Osteoblast (primary cell): ENCODE measurements at places on chromosomes 13 and 19. TPM values are rescaled to one million over a fixed set of nuclear protein-coding genes. Genes with fewer than 3 reads are reported as not detected.

- peaks cover 11% of the 10 kb centered on the region for H3K4me1 ChIP-seq
- DNase-seq: peak; percentile 96
- no peak overlapping the region for H3K27ac ChIP-seq
- H3K36me3 ChIP-seq: peaks cover 10% of the 10 kb centered on the region
- no peaks in the 10 kb centered on the region for H3K27me3 ChIP-seq
- H3K4me3 ChIP-seq: no peak overlapping the region
Observed at GRCh38 chr19:19530423-19530804, 1.7 kb downstream of the YJEFN3 start.

- peak overlapping the region; percentile 40 for H3K27ac ChIP-seq
- DNase-seq: no peak
- H3K36me3 ChIP-seq: no peaks in the 10 kb centered on the region
- H3K27me3 ChIP-seq: no peaks in the 10 kb centered on the region
Observed at GRCh38 chr13:34026308-34026707, 208.4 kb downstream of the RFC3 start.

DNA sequence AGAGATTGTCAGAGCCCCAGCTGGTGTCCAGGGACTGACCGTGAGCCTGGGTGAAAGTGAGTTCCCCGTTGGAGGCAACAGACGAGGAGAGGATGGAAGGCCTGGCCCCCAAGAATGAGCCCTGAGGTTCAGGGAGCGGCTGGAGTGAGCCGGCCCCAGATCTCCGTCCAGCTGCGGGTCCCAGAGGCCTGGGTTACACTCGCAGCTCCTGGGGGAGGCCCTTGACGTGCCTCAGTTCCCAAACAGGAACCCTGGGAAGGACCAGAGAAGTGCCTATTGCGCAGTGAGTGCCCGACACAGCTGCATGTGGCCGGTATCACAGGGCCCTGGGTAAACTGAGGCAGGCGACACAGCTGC lies 1.1 kb upstream of the ELANE start:
- no peak for DNase-seq
- H3K4me3 ChIP-seq: peak overlapping the region; percentile 49
- H3K4me1 ChIP-seq: peaks cover 3% of the 10 kb centered on the region
- H3K27me3 ChIP-seq: peaks cover 23% of the 10 kb centered on the region

DNA sequence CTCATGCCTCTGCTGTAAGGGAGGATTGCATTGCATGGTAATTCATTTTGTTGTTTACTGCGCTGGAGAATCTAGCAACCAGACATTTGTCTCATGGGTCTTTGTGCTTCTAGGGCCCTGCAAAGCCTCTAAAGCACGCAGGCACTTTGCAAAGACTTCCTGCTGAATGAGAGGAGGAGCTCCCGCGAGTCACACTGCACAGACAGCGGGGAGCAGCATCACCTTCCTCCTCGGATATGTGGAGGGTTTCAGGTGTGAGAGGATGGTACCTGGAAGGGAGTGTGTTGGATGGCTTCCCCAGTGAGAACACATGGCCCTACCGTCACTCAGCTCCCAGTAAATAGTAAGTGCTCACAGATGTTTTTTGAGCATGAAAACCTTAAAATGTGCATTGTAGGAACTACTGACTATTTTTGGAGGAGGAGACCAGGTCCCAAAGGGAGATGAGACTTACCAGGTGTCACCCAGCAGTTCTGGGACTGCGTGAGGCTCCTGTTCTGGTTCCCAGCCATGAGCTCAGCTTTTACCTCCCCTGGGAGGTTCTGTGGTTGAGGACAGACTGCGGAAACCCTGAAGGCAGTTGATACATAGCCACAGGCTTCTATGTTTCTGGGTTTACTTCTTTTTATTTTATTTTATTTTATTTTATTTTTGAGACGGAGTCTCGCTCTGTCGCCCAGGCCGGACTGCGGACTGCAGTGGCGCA lies 278.0 kb downstream of the FGF9 start:
- H3K36me3 ChIP-seq: no peaks in the 10 kb centered on the region
- no peak overlapping the region for H3K27ac ChIP-seq
- H3K4me3 ChIP-seq: no peak overlapping the region
- H3K27me3 ChIP-seq: no peaks in the 10 kb centered on the region
- H3K4me1 ChIP-seq: no peaks in the 10 kb centered on the region
- no peak for DNase-seq

Gene RPL18A
- total RNA-seq: 786 and 869 TPM in 2 replicates

Gene KIR2DL1
- not detected in 2 replicates for total RNA-seq

Gene CASP14
- total RNA-seq: not detected in 2 replicates

Gene PNMA8A
- total RNA-seq: 2.1 and 2.2 TPM in 2 replicates

Gene EDDM13
- total RNA-seq: not detected in 2 replicates

Gene TEX101
- not detected in 2 replicates for total RNA-seq
